CD4-positive, alpha-beta T cell treated with Interleukin-17A for 1 hour (primary cell): ENCODE measurements at places on chromosomes 2 and 18.

GRCh38 chr2:43171789-43172188 is 54.6 kb downstream of the ZFP36L2 start:
- no peak for DNase-seq

DNA sequence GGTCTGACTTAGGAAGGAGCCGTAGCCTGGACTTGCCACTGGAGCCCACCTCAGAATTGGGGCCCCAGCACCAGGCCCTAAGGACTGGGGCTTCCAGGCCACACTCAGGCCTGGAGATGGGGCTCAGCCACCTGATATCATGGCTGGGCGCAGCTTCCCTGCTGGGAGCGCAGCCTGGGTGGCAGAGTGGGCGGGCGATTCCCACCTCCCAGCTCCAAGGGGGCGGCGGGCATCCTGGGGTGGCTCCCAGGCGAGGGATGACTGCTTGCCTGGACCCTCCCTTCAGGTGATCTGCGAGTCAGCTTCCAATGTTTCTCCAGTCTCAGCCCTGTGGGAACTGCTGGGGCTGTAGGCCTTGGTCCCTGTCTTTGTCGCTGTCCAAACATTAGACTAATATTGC is 20.1 kb downstream of the GPR35 start:
- DNase-seq, result no peak

DNA sequence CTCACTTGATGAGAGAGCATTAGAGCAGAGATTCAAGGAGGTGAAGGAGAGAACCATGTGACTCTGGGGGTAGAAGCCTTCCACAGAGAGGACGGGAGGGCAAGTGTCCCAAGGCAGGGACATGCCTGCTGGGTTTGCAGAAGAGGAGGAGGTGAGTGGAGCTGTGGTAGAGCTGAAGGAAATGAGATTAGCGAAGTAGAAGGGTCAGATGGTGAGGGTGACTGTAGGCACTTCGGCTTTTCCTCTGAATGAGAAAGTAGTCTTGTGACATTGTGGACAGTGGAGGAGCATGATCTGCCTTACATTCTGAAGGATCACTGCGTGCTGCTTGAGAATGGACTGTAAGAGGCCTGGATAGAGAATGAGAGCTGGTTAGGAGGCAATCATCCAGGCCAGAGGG is 126.0 kb downstream of the NXPH2 start:
- no peak for DNase-seq

DNA sequence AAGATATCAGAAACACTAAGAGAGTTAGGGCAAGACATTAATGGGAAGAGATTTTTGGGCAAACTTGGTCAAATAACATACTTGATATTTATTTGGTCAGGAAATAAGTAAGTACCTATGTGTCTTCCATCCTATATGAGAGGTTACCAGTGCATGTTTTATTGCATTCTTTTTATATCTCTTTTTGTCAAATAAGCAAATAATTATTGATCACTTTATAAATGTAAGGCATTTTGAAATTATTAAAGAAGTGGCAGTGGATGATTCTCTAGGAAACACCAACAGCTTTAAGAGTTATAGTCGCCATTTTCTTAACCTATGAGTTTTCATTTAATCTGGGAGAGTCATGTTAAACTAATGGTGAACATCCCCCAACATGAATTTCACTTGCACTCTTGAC is 453.3 kb downstream of the MEIS1 start:
- no peak for DNase-seq

GRCh38 chr2:47008381-47009252 is 93.0 kb upstream of the MCFD2 start:
- no peak for DNase-seq

DNA sequence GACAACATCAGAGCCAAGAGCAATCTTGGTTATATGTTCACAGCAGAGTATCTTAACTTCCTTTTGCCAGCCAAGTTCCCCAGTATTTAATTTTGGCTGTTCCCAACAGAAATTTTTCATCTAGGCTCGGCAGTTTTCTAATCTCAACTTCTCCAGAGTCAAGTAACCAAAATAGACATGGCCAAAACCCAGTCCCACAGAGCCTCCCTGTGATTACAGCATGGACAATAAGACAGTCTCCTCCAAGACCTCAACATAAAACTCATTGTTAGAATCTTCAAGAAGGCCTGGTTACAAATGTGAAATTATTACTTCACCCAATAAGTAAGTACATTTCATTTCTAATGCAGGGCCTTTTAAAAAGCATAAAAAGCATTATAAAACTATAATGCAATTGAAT is 445.7 kb downstream of the NCKAP5 start:
- no peak for DNase-seq

DNA sequence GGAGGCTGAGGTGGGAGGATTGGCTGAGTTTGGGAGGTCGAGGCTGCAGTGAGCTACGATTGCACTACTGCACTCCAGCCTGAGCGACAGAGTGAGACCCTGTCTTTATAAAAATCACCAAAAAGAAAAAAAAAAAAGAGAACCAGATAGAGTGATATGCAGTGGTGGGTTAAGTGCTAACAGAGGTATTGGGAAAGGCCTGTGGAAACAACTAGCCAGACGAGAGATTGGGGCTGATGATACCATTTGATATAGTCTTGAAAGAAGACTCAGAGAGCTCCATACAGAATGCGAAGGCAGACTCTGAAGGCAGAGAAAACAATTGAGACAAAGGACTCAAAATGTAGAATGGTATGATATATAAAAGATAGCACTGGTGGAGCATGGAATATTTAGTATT is 134.1 kb downstream of the CDC42EP3 start:
- no peak for DNase-seq
